Caki2 (cell line): ENCODE measurements at places on chromosomes 16 and 17. TPM values are rescaled to one million over a fixed set of nuclear protein-coding genes. Genes with fewer than 3 reads are reported as not detected.

The PABPN1L gene
- total RNA-seq: not detected in 2 replicates

The CCT6B gene
- 0.70 TPM in 1 of 2 replicates, not detected in the other for total RNA-seq

The RAC3 gene
- 22.1 and 40.0 TPM in 2 replicates for total RNA-seq

The ABHD15 gene
- 19.3 and 27.6 TPM in 2 replicates for total RNA-seq

The CCDC200 gene
- not detected in 2 replicates for total RNA-seq

The AIPL1 gene
- not detected in 2 replicates for total RNA-seq

The GJC1 gene
- 19.9 and 26.3 TPM in 2 replicates for total RNA-seq

The SLC12A3 gene
- not detected in 2 replicates for total RNA-seq

The HNF1B gene
- 3.6 and 11.4 TPM in 2 replicates for total RNA-seq

DNA sequence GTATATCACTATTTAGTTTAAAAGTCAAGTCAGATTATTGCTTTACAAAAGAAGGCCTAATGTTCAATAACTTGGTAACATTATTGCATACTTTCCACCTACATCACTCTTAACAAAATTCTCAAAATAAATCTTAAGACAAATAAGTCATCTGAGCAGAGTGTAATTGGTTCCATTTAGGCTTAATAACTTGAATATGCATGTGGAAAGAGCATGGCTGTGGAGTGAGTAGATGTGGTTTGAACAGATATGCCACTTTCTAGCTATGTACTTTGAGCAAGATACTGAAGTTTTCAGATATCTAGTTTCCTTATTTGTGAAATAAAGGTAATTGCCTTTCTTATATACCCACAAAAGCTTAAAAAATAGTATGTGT, 6.7 kb upstream of the EVI2A start:
- DNase-seq: no peak

- DNase-seq: no peak
Measured at GRCh38 chr17:43373356-43373755, 25.4 kb upstream of the ARL4D start.

- DNase-seq: no peak
Measured at GRCh38 chr16:80058214-80058613, 457.7 kb upstream of the MAF start.

DNA sequence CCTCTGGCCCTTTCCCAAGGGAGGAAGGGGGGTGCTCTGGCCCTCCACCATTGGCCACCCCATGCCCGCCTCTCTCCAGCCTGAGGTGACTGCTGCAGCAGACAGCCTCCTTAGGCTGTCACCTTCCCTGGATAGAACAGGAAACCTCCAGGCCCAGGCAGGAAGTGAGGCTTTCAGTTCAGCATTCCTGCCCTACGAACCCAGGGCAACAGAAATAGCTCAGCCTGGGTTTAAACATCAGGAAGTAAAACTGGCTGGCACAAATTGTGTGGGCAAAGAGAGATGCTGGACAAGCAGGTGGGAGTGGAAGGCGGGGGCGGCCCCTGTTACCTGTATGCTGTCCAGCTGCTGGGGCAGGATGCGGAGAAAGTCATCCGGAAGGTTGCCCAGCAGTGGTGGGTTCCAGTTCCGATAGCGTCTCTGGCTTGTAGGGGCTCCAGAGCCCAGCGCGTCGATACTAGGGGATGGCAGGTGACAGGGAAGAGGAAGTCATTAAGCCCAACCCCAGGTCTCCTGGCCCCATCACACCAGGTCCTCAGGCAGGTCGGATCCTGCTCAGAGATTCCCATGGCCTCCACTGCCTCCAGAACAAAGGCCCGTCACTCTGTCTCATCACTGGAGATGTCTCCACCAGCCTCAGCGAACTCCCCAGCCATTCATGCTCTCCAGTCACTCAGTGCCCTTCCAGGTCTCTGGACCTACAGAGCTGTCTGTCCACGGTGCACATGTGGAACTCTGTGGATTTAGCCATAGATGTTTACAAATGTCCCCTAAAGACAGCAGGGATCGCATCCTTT, 23.6 kb upstream of the MRPS23 start:
- DNase-seq: no peak

DNA sequence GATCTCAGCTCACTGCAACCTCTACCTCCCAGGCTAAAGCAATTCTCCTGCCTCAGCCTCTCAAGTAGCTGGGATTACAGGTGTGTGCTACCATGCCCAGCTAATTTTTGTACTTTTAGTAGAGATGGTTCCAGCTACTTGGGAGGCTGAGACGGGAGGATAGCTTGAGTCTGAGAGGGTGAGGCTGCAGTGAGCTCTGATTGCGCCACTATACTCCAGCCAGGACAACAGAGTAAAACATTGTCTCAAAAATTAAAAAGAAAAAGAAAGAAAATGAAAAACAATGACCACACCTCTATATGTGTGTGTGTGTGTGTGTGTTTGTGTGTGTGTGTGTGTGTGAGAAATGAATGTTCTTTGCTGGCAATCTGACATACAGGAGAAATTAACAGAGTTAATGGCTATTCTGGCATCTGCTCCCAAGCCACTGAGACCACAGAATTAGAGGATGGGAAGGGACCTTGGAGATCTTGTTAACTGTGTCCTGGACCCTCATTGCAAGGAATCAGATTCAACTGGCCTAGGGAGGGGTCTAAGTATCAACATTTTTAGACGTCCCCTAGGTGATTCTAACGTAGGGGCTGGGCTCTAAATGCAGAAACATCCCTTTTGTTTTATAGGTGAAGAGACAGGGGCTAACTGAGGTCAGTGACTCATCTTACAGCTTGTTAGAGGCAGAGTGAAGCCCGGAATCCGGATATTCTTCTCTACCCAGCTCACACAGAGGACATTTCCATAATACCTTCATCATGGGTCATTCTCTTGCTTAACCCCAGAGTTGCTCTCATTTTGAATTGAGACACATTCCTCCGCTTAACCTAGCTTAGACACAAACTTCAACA, 16.4 kb upstream of the MARCHF10 start:
- peak; percentile 98 for DNase-seq

DNA sequence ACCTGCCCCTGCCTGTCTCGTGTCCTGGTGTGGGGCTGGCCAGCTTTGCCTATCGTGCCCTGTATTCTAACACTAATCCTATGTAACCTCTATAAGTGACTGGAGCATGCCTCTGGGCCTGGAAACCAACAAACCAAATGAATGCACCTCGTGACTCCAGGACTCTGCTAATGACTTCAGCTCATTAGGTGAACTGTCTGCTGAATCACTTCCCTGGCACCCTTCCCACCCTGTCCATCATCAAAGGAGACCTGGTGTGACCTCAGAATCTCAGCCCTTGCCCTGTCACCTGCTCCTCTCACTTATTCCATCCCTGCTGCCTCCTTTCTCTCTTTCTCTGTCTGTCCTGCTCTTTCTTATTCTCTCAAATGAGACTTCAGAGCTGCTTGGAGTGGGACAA, 322.4 kb downstream of the CBLN1 start:
- peak; percentile 37 for DNase-seq

- no peak for DNase-seq
Measured at GRCh38 chr17:54867634-54868033, 33.0 kb upstream of the TOM1L1 start.

DNA sequence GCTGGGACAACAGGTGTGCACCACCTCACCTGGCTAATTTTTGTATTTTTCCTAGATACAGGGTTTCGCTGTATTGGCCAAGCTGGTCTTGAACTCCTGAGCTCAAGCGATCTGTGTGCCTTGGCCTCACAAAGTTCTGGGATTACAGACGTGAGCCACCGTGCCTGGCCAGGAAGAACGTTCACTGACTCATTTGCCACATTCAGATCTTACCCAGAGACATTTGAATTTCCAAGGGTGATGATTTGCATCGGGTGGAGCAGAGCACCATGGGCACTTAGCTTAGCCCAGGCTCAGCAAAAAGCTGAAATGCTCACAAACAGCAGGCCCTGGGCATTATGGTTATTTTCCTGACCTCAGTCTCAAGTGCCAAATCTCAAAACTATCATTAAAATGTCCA, 14.5 kb upstream of the ADORA2B start:
- no peak for DNase-seq

- DNase-seq: no peak
Measured at GRCh38 chr17:42579794-42580551, 2.4 kb upstream of the PSMC3IP start.

GRCh38 chr17:37447641-37448040, 41.0 kb downstream of the TADA2A start:
- DNase-seq: peak; percentile 73

- DNase-seq: peak; percentile 20
Measured at GRCh38 chr16:3861808-3862451, 18.6 kb downstream of the CREBBP start.

DNA sequence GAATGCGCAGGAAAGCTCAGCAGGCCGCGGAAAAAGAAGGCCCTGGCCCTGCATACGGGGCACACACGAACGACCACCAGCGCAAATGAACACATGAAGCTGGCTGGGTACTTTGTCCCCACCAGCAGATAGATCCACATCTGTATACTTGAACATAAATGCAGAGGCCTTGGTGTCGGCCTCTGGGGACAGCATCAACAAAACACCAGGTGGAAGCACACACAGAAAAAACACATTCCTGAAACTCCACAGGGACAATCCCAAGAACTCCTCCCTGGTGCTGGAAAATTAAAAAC, 606 bp upstream of the ZBTB4 start:
- DNase-seq: peak; percentile 47

GRCh38 chr17:41621916-41622315, 2.5 kb downstream of the KRT17 start:
- DNase-seq: no peak

GRCh38 chr16:49575346-49576172, 202.0 kb downstream of the C16orf78 start:
- DNase-seq: no peak
